Brain (organoid and tissue), 16 donors: ENCODE measurements at places on chromosomes 4 and X.

GRCh38 chr4:3818371-3818770 lies 52.2 kb downstream of the ADRA2C start:
- DNase-seq: no peak

GRCh38 chr4:108327642-108328382 lies 159.1 kb upstream of the LEF1 start:
- no peak for DNase-seq

DNA sequence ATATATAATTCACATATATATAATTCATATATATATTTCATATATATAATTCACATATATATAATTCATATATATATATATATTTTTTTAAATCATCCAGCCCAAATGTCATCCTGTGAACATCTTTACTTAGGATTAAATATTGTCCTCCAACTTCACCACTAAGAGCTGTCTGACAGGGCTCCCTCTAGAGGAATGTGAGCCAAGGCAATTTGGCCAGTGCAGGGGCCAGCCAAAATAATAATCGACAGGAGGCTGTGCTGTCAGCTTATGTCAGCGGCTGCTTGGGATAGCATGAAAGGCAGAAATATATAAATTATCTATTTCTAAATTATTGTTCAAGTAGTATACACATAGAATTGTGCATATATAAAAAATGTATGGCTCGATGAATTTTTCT lies 29.5 kb downstream of the EGFL6 start:
- no peak for DNase-seq

GRCh38 chrX:31715675-31716074 lies 643.8 kb upstream of the FTHL17 start:
- DNase-seq: no peak

DNA sequence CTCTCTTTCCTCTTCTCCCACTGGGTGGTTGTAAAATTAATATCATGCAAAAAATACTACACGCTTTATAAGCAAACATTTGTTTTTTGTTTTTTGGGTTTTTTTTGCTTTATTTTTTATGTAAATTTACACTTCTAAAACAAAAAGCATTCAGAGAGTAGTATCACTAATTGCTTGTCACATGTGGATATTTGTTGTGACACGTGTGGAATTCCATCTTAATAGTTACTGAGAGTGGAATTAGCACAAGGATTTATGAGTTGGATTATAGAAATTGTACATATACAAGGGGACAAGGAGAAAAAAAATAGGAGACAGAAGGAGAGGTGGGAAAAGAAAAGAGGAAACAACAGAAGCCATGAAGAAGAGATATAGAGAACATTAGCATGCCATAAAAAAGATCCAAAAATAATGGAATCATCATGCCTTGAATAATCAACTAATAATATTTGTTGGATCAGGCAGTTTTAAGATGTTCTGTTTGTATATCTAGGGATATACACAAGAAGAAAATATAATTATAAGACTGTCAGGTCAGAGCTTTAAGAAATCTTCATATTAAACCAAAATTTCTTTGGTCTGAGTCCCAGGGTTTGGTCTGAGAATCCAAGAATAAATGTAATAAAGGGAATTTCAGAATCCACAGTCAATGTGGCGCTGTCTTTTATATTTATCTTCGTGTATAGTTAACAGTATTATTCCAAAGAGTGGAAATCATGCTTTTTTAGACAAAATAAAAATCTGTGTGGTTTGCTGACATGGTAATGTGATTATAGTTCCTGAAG lies 98.5 kb upstream of the INTU start:
- DNase-seq: no peak

- no peak for DNase-seq
These were observed 30.6 kb upstream of the PLAC1 start for GRCh38 chrX:134688839-134689238.
